Epithelial cell of umbilical artery (primary cell): ENCODE measurements at places on chromosomes 1 and 21. TPM values are rescaled to one million over a fixed set of nuclear protein-coding genes. Genes with fewer than 3 reads are reported as not detected.

The PLA2G2C gene
- total RNA-seq, result not detected in 2 replicates

The CGN gene
- under 0.01 and 0.30 TPM in 2 replicates for total RNA-seq

The JAM2 gene
- total RNA-seq, result 0.15 and 0.65 TPM in 2 replicates

The LCE2B gene
- not detected in 2 replicates for total RNA-seq

The REN gene
- total RNA-seq, result under 0.01 TPM in 1 of 2 replicates, not detected in the other

The A3GALT2 gene
- total RNA-seq, result not detected in 2 replicates

The KRTAP10-7 gene
- total RNA-seq, result not detected in 2 replicates

The UMODL1 gene
- total RNA-seq, result not detected in 2 replicates
